ENCODE measurements at places on chromosomes 3 and 15.
A peak's percentile ranks its signal among the peaks of the same experiment; 100 is the strongest.

- DNase-seq: no peak
Observed at GRCh38 chr3:159114582-159114981, 312.7 kb downstream of the MFSD1 start.

DNA sequence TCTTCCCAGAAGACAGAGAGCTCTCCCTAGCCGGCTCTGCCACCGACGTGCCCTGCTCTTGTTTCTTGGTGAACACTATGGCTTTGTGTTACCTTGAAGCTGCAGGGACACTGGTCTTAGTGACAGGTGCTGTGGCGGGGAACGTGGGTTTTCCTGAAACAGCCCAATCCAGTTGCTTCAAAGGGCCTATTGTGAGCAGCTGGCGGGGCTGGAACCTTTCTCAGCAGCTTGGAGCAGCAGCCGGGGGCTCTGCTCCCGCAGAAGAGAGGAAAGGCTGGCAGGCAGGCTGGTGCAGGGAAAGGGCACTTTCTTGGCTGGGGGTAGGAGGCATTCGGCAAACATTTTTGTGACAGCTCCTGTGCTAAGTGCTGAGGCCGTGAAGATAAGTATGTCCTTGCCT is 12.8 kb downstream of the MYZAP start:
- no peak for DNase-seq

GRCh38 chr15:79332824-79333510 is 22.1 kb downstream of the TMED3 start:
- no peak for DNase-seq

DNA sequence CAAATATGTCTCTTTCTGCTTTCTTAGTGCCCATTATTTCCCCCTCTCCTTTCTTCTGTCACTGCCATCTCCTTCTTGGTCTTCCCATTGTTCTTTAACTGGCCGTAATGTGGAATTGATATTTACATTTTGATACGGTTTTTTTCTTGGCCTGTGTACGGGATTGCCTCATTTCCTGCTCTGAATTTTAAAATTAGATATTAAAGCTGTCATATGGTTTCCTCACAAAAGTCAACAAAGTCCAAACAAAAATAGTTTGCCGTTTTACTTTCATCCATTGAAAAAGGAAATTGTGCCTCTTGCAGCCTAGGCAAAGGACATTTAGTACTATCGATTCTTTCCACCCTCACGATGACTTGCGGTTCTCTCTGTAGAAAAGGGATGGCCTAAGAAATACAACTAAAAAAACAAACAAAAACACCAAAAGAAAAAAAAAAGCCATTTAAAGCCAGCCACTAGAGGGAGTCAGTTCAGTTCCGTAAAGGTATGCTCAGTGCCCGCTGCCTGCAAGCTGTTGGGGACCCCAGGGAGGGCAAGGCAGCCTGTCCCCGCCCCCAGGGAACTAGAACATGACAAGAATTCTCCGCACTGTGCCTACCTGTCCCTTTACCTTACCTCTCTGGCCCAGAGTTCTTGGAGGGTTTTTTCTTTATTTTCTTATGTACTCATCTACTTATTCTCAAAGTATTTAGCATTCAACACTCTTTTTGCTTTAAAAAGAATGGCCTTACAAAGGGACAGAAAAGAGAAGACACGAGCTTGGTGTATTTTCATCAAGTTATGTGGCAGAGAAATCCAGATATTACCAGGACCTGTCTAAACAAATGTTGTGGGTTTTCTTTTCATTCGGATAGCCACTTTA is 30.0 kb upstream of the NR2E3 start:
- DNase-seq: peak; percentile 18

DNA sequence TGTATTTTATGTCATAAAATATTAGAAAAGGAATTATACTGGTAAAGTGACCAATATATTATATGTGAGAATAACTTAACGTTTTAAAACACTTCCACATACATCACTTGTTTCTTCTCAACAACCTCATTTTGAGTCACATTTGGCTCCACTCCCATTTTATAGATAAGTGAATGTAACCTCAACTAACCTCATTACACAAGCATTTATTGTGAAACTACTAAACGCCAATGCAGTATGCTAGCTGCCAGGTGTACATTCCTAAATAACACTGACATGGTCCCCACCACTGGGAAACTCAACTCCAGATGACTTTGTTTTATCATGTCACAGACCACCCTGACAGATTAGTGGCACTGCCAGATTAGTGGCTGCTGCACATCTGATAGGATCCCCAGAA is 249.7 kb upstream of the CNTN4 start:
- DNase-seq: no peak

DNA sequence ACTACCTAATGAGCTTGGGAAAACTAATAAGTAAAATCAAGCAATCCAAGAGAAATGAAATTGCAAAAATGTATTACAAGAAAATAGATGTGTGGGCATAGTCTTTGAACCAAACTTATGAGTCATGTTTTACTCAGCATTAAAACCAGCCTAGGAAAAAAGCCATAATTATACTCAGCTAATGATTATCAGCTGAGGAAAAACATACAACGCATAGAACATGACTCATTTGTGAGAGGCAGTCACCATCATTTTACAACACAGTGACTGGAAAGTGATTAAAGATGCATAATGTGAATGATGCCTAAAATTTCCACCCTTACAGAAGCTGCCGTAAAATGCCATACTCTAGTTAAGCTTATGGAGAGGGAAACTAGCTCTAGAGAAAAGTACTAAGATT is 238.0 kb upstream of the EOMES start:
- no peak for DNase-seq

- no peak for DNase-seq
Observed at GRCh38 chr3:11312166-11312565, 40.0 kb downstream of the ATG7 start.

DNA sequence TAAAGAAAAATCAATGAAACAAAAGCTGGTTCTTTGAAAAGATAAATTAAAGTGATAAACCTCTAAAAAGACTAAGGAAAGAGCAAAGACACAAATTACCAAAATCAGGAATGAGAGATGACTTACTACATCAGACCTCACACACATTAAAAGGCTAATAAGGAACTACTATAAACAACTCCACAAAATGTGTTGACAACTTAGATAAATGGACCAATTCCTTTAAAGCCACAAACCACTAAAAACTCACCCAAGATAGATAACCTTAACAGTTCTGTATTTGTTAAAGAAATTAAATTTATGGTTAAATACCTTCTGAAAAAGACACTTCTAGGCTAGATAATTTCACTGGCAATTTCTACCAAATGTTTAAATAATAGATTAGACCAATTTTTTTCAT is 170.4 kb downstream of the SMAD6 start:
- no peak for DNase-seq

- no peak for DNase-seq
Observed at GRCh38 chr3:16060358-16060852, 114.1 kb upstream of the GALNT15 start.

DNA sequence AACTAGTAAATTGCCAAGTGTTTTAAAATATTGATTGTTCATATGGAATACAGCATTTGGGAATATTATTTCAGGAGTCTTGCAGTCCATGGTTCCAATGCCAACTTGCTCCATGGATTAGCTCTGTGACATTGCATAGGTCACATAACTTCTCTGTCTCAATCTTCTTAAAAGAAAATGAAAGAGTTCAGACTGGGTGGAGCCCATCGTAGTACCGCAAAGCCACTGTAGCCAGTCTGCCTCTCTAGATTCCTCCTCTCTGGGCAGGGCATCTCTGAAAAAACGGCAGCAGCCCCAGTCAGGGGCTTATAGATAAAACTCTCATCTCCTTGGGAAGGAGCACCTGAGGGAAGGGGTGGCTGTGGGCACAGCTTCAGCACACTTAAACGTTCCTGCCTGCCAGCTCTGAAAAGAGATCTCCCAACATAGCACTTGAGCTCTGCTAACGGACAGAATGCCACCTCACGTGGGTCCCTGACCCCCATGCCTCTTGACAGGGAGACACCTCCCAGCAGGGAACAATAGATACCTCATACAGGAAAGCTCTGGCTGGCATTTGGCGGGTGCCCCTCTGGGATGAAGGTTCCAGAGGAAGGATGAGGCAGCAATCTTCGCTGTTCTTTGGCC is 168.8 kb upstream of the CNTN4 start:
- DNase-seq: no peak

GRCh38 chr3:147963711-147964110 is 554.5 kb downstream of the ZIC1 start:
- no peak for DNase-seq

- DNase-seq: no peak
Observed at GRCh38 chr3:138210528-138210927, 23.4 kb downstream of the ARMC8 start.

DNA sequence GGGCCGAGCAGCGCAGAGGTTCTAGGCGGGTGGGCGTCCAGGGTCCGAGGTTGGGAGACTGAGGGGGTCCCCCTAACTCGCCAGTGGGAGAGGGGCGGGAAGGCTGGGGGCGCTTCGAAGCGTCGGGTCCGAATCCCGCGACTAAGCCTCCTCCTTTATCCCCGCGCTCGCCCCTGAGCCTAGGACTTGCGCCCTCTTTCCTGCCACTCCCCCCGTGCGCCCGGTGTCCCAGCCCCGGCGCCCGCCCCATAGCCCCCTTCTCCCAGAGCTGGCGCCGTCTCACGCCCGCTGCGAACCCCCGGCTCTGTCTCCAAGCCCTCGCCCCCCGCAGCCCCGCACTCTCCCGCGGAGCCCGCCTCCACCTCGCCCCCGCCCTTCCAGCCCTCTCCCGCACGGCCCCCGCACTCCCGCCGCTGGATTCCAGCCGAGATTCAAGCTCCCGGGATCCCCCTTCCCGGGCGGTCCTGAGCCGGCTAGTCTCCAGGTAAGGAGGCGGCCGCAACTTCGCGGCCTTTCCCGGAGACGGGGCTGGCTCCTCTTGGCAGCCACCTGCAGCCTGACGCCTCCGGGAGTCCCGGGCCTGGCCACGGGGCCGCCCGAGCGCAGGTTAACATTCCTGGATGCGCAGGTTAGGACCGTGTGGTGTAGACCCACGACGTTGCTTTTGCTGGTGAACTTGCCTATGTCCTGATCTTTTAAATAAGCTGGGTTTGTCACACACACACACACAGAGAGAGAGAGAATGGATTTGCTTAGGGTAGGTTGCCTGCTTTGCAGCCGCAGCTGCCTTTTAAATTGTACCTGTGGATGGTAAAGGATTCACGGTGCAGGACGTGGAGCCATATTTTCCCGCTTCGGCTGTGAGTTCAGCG is 563 bp downstream of the PXYLP1 start:
- DNase-seq: peak; percentile 9

DNA sequence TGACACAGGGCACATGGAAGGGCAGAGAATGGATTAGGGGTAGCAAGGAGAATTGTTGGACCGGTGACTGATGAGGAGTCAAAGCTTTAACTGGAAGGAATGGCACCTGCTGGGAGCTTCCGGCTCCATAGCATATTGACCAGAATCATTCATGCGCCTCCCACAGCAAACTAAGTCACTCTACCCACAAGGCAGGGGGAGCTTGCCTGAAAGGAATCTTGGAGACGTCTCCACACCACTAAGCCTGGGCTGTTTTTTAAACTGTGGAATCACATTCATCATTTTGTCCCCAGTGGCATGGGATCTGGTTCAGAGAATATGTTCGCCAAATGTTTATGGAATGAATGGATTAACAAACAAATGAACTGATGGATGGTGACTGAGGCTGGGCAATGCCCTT is 57.0 kb upstream of the ITGA11 start:
- no peak for DNase-seq

GRCh38 chr3:40055361-40055760 is 246.0 kb downstream of the MYRIP start:
- no peak for DNase-seq

DNA sequence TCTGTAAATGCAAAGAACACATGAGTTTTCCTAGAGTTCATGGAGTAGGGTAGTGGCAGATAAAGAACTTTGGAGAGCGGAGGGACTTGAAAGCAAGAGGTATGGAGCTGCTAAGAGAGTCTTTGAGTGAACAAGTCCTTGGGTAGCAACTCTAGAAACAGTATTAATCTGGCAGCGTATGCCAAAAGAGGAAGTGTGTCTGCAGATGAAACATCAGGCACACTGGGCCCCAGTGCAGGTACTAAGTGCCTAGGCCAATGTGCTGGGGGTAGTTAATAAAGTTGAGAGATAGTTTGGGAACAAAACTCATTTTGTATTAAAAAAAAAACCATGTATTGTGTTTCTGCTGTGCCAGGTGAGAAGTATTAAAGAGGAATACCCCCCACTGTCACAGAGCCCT is 223.0 kb upstream of the STRIT1 start:
- no peak for DNase-seq

DNA sequence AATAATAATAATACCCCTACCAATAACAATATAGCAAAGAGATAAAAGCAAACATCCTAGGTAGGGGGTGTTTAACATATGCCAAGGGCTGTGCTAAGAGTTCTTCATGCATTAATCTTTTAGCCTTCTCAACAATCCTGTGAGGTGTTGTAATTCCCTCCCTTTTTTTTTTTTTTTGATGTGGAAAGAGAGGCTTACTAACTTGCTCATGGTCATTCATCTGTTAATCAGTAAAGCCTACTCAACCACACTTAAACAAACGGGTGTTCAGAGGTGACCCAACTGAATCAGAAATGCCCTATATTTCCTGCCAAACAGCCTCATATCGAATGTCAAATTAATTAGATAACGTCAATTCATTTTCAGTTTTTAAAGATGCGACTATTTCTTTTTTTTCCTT is 232.1 kb downstream of the CTNNB1 start:
- no peak for DNase-seq

DNA sequence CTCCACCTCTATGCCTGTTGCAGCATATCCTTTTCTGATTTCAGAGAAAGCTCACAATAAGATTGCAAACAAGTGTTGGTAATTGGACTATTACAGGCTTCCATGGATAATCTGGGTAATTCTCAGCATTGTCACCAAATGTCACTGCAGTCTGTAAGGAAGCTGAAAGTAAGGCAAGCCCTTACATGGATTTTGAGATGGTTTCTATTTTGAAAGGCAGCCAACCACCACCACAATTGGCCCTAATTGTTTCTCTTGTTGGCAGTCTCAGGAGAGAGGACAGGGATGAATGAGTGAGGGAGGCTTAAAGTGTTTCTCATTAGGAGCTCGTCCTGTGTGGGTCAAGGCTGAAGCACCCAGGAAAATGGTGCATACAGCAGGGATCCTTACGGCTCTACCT is 879.9 kb downstream of the TUSC7 start:
- DNase-seq: no peak

GRCh38 chr3:56323986-56324420 is 144.3 kb downstream of the ERC2 start:
- DNase-seq: no peak

DNA sequence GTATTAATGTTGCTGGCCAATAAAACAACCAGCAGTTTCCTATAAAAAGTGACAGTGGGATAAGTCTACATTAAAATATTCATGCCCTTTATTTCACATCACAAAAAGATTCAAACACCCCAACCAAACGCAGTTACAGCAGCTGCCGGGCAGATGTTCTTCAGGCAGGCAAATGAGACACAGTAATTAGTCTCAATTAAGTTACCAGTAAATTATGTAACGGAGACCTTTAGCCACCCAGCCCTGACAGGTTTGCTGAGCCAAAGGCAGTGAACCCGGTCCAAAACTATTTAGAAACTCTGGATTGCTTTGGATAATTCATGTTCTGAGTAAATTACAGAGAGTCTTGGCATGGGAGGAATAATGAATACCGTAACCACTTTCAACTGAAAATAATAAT is 289.2 kb upstream of the LYSMD4 start:
- DNase-seq: no peak

Data from CD4-positive, alpha-beta T cell treated with Interleukin-15 for 4 hours (primary cell).